Tibial nerve (tissue), 4 donors: ENCODE measurements at places on chromosomes 11 and 22.

DNA sequence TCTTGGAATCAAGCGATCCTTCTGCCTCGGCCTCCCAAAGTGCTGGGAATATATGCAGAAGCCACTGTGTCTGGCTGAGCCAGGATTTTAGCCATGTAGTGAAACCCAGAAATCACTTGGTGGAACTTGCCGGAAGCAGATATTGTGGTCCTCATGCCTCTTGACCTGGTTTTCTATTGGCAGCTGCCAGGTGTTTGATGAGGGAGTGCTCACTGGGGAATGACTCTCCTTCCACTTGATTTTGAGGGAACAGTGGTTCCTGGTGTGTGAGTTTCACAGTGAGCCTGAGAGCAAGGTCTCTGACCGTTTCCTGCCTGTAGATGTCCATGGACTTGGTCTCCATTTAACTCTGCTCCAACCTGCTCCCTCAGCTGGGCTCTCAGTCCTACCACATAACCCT lies 34.7 kb upstream of the ELF5 start:
- DNase-seq = no peak

- DNase-seq = no peak
These were observed 7.6 kb downstream of the TP53I11 start for GRCh38 chr11:44943118-44943517.

- DNase-seq = no peak
These were observed 699.0 kb upstream of the LUZP2 start for GRCh38 chr11:23797624-23798419.

GRCh38 chr11:26510164-26510563 lies 61.9 kb downstream of the MUC15 start:
- no peak for DNase-seq

GRCh38 chr11:131295986-131296385 lies 74.4 kb upstream of the NTM start:
- no peak for DNase-seq

DNA sequence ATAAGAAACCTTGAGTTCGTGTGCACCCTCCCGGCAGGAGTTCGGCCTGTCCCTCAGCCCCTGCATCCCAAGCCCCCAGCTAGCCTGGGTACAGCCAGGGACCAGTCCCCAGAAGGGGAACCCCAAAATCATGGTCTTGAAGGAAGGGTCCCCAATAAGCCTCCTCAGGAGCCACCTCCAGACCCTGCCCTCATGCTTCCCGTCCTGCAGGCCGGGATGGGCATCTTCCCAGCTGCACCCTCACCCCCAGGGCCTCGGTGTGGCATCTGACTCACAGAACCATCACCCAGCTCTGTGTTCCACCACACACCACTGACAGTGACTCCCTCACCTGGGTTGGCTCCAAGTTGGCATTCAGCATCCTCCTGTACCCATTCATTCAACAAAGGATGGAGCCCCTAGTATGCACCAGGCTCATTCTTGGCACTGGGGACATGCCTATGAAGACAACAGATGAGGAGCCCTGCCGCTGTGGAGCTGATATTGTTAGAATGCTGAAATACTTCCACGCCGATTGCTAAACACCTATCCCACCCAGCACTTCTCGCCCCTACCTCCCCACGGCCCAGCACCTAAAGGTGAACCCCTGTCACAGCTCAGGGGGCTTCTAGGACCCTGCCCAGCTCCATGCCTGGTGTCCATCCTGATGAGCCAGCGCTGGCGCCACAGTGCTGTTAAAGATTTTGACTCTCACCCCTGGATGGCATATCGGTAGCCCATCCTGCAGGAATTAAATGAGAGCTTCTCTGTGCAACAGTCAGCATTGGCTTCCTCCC lies 77.8 kb downstream of the BUD13 start:
- no peak for DNase-seq

DNA sequence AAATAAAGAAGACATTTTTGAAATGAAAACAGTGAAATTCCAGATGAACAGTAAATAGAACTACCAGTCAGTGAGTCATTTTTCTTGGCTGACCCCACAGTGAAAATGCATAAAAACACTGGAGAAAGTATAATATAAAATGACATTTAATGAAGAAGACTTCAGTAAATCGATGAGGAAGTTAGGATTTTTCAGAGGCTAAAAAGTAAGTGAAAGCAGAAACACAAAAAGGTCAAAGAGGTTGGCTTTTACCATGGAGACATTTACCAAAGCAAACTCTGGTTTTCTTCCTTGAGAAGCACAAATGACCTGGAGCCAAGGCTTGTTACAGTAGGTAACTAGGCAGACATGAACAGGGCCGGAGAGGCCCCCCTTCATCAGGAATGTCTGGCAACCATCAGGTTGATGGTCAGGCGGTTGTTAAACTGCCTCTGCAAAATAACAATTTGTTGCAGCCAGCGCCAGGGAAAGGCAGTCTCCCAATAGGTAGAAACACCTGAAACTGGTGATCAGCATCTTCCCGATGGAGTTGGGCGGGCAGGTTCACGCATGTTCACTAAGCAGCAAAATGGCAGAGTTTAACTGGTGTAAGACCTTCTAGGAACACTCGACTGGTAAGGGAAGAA lies 16.7 kb upstream of the TMEM123 start:
- no peak for DNase-seq

DNA sequence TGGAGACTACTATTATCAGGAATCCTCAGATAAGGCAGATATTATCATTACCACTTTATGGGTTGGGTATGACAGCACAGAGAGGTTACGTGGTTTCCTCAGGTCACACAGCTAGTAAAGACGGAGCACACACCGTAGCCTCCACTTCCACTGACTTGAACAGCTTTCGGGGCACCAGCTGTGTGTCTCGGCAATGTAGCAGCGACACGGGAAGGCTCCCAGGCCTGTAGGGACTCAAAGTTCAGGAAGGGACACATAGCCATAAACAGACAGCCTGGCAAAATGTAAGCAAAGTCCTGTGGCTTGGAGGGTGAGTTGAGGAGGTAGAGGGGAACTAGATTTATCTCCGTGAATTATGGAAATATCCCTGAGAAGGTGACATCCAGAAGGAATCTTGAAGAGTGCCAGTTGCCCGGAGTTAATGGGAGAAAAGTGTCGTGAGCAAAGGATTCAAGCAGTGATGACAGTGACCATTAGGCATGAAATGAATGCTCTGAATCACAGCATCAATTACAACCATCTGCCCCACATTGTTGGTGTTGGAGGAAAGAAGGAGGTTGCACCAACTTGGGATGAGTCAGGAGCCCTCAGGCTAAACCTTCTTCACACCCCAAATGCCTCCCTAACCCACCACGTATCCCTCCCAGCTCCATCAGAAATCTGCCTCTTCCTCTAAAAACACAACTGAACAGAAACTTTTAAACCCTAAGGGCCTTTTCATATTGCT lies 106.7 kb upstream of the ASPHD2 start:
- no peak for DNase-seq

GRCh38 chr11:124861670-124862069 lies 3.6 kb upstream of the ROBO3 start:
- no peak for DNase-seq

DNA sequence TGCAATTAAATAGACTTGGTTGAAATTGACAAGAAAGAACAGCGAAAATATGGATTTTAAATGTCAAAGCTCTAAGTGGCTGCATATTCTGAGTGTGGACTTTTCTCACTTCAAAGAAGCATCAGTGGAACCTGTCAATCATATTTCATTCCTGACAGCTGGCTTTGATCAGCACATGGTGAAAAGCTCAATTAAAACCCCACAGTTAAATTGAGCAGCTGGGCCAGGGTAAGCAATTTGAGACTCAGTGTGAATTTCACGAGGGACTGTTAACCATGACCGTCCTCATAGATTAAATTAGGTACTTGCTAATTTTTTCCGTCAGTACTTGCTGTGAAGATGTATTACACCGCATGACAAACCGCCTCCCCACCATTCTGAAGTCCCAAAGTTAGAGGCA lies 11.0 kb upstream of the OR10D3 start:
- DNase-seq = no peak

- no peak for DNase-seq
These were observed 27.8 kb downstream of the LMO1 start for GRCh38 chr11:8235925-8236324.

- no peak for DNase-seq
These were observed 64.2 kb downstream of the RASSF10 start for GRCh38 chr11:13073119-13073981.

GRCh38 chr11:22752908-22753310 lies 76.7 kb downstream of the SVIP start:
- DNase-seq = no peak

DNA sequence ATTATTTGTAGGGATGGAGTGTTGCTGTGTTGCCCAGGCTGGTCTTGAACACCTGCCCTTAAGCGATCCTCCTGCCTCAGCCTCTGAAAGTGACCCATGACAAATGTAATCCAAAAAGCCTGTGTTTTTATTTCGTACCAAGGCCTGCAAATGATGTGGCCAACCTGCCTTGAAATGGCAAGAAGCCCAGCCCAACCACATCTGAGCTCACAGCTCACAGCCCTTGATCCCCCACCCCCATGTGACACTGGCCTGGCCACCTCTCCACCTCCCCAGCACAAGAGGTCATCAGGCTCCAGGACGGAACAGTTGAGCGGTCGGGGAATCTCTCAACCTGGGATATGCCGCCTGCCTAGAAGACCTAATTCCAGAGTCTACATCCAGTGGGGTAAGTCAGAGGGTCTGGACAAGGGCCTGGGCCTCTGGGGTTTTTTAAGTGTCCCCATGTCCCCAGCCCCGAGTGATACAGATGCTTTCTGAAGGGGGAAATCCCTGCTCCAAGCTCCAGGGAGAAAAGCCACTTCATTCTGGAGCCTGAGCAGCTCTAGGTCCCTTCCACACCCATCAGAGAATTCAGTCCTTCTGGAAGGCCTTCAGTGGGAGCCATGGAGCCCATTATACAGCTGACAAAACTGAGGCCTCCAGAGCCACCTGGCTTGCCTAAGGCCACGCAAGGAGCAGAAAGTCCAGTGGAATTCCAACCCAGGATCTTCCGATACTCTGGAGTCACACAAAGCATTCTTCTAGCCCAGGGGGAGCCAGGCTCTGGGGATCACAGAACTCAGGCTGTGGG lies 70.7 kb downstream of the MN1 start:
- DNase-seq = no peak

- no peak for DNase-seq
These were observed 902.9 kb downstream of the DLG2 start for GRCh38 chr11:84724256-84724655.

GRCh38 chr22:50009251-50009650 lies 3.3 kb downstream of the IL17REL start:
- no peak for DNase-seq

GRCh38 chr11:86106916-86107315 lies 38.0 kb upstream of the PICALM start:
- no peak for DNase-seq

DNA sequence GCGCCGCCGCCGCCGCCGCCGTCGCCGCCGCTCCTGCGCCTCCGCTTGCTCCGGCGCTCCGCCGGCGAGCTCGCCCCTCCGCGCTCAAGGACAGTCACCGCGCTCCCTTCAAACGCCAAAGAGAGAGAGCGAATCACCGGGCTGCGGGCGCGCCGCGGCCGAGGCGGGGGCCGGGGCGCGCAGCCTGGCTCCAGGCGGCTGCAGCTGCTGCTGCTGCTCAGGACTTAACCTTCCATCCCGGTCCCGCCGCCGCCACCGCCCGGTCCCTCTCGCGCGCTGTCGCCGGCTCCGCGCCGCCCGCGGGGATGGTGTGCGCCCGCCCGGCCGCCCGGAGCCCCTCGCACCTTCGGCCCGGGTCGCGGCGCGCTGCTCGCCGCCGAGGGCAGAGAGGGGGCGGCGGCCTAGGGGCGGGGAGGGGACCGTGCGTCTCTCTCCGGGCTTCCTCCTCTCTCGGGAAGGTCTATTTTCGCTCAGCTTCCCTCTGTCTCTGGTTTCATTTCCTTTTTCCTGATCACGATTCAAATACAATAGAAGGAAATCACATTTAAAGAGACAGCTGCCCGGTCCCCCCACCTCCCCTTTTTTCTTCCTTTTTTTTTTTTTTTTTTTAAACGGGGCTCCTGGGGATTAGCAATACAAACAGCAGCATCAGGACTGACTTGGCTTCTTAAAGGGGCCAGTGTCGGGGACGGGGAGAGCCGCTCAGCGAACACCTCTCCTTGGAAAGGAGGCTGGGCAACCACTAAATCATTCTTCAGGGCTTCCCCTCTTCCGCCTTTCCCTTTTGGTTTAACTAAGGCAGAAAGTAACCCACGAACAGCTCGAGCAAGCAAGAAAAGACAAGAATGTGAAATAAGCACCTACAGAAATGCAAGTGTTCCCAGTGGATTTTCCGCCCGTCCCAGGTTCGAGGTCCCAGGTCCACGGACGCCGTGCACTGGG lies 22.1 kb downstream of the LMO2 start:
- DNase-seq = no peak

- no peak for DNase-seq
These were observed 25.1 kb upstream of the FBLN1 start for GRCh38 chr22:45477366-45478107.

- DNase-seq = no peak
These were observed 3.9 kb downstream of the CD3D start for GRCh38 chr11:118338637-118339061.

DNA sequence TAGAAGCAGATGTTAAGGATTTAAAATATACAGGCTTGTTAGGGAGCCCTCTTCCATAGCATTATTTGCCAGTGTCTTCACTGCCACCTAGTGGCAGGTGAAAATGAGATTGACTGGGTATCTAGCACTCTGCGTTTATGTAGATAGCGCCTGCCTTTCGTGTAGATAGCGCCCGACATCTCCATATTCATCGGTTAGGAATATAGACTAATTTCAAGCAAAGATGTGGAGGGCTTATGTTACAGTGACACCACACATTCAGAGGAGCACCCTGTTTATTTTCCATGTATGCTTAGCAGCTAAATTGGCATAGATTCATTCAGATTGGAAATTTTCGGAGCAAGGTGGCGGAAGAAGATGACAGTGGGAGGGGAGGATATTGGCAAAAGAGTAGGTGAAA lies 72.0 kb downstream of the SLC5A12 start:
- DNase-seq = no peak

DNA sequence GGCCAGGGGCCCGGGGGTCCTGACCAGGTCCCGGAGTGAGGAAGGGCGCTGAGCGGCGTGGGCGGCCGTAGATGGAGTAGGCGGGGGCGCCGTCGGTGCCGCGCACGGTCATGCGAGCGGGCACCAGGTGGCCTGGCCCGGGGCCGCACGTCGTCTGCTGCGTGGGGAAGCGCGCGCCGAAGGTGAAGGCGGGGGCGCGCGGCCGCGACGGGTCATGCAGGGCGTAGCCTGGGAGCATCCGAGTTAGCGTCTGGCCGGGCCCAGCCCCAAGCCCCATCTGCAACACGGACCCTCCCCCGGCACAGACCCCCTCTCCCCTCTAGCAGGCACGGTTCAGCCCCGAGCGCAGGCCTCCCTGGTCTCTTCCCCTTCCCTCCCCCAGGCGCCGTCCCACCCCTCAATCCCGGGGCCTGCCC lies 1.7 kb upstream of the TYMP start:
- DNase-seq = peak; percentile 19

- no peak for DNase-seq
These were observed 12.9 kb downstream of the GTSE1 start for GRCh38 chr22:46309526-46310085.
